ENCODE measurements at places on chromosomes 1 and 21. TPM values are rescaled to one million over a fixed set of nuclear protein-coding genes. Genes with fewer than 3 reads are reported as not detected.

BECN2 gene
- total RNA-seq, result not detected

OLFML2B gene
- 13.5 TPM for total RNA-seq

FCGR3B gene
- 0.26 TPM for total RNA-seq

ADAMTS5 gene
- 7.1 TPM for total RNA-seq

STXBP3 gene
- total RNA-seq, result 65.0 TPM

TMEM63A gene
- 20.5 TPM for total RNA-seq

LCE3D gene
- not detected for total RNA-seq

TBX15 gene
- 0.25 TPM for total RNA-seq

ADGRL4 gene
- 55.9 TPM for total RNA-seq

VWA5B1 gene
- not detected for total RNA-seq

VANGL2 gene
- total RNA-seq, result not detected

ACKR1 gene
- total RNA-seq, result not detected

RHCE gene
- total RNA-seq, result 0.81 TPM

SPOCD1 gene
- total RNA-seq, result 43.3 TPM

S100A1 gene
- not detected for total RNA-seq

PRKAA2 gene
- total RNA-seq, result 7.3 TPM

KCNQ4 gene
- total RNA-seq, result under 0.01 TPM

RGS1 gene
- total RNA-seq, result not detected

MCOLN2 gene
- 4.6 TPM for total RNA-seq

SDF4 gene
- 143 TPM for total RNA-seq

GNL2 gene
- total RNA-seq, result 111 TPM
